ENCODE measurements at places on chromosomes 1 and 21.

- no peak for DNase-seq
These were observed 81.4 kb downstream of the VAV3 start for GRCh38 chr1:107883562-107883961.

- no peak for DNase-seq
These were observed 113.4 kb downstream of the GRIK3 start for GRCh38 chr1:36920801-36921405.

DNA sequence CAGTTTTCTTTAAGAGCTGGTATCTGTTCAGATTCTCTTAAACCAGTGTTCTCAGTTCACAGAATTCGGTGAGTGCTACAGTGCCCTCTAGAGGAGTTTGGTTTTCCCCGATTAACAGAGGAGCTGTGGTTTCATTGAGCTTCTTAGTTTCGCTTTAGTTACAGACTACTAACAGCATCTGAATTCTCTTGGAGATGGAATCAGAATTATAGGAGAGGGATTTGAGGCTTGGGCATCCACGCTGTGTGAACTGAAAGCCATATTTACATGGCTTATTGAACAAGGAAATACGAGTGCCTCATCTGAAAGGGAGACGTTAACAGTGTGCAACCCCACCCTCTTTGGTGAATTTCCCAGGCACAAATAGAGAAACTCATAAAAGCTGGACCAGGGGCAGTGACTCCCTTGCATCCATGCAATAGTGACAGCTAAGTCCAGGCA lies 202.0 kb downstream of the USH2A start:
- peak; percentile 83 for DNase-seq

GRCh38 chr1:220291580-220291979 lies 19.3 kb upstream of the RAB3GAP2 start:
- no peak for DNase-seq

DNA sequence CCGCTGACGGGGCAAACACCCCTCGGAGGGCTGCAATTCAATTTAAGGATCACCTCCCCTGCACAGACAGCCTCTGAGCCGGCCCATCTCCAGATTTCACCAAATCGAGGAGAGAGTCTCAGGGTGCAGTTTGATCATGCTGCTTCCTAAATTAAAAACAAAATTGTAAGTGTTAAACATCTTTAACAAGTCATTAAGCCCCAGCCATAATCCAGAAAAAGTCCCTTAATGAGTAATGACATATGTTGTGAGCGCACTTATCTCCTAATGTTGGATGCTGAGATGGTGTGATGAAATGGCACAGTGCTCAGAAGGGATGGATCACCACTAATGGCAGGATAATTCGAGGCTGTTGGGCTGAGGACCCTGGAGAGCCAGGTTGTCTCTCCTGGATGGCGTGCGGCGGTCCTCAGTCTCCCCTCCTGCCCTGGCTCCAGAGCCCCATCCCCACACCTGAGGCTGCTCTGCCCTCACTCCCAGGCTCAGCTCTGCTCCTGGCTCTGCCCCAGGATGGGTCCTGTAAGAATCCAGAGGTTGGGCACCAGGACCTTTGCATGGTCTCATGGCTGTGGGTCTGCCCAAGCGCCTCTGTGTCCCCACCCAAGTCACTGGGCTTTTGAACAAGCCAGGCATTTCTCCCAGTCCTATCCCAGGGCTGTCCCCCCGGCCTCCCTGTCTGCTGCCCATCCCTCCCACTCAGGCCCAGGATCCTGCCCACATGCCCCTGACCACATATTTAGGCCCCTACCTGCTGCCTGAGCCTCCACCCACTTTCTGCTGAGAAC lies 224.4 kb upstream of the POU3F1 start:
- no peak for DNase-seq

DNA sequence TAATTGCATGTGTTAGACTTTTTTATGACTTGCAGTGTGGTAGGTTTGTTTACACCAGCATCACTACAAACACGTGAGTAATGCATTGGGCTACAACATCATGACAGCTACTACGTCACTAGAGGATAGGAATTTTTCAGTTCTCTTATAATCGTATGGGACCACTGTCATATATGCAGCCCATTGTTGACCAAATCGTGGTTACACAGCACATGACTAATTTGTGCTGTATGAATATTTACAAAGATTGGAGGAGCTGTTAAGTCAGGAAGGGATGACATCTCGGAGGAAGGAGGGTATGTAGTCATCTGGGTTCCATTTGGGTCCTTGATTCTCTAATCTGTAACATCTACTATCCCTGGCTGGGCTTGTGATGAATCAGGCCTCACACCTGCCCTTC lies 270.9 kb downstream of the TNR start:
- peak; percentile 8 for DNase-seq

GRCh38 chr1:16189003-16189402 lies 23.4 kb downstream of the ARHGEF19 start:
- DNase-seq = peak; percentile 79

- no peak for DNase-seq
These were observed 27.8 kb downstream of the IRF2BP2 start for GRCh38 chr1:234582186-234582585.

- no peak for DNase-seq
These were observed 71.5 kb downstream of the CLCA4 start for GRCh38 chr1:86618358-86618757.

DNA sequence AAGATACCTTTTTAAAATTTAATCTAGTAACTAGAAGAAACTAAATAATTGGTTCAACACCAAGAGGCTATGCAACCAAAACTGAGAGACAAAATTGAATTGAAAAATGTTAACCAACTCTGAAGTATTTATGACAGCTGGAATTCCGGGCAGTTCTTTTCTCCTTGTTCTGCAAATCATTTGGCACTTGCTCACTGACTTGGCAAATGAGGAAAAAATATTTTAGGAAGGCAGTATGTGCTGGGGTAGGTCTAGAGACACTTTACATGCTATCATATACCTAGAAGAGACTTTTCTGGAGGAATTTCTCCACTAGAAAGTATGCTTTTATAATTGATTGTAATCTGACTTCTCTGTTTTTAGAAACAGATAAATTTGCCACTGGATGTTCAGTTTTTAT lies 22.1 kb upstream of the SH3D21 start:
- no peak for DNase-seq

GRCh38 chr1:1345860-1346500 lies 3.2 kb downstream of the DVL1 start:
- DNase-seq = no peak

DNA sequence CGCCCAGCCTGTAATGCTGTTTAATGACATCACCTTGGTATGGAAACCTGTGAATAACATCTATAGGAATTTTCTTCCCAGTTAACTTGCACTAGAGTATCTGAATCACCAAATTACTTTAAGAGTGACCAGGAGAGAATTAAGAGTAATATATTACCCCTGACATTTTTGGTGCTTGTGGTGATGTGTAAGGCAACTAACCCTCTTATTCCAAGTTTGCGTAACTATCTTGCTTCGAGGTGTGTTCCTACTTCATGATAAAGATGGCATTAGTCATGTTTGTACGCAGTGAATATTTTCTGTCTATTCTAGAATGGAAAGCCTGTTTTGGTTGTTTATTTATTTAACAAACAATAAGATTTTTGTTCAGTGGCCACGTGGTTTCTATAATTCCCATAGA lies 131.3 kb downstream of the ZP4 start:
- DNase-seq = peak; percentile 86

DNA sequence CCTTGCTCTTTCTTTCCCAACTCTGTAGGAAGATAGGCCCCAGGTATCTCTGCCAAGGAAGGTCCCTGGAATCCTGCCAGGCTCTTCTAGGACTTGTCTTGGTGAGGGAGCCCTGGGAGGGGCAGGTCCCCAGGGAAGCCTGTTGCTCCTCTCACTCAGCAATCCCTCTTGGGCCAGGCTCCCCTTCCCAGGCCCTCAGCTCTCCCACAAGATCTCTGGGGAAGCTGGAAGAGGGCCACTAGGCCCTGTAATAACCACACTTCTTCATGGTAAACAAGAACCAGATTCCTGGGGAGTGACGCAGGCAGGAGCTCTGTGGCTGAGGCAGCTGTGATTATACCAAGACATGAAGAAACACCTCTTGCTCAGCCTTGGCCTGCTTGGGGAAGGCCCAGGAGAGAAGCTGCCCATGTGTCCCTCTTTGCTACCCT lies 9.9 kb upstream of the MAPKAPK2 start:
- peak; percentile 97 for DNase-seq

GRCh38 chr1:12088607-12089006 lies 25.5 kb downstream of the TNFRSF8 start:
- DNase-seq = no peak

- no peak for DNase-seq
These were observed 21.6 kb upstream of the ABCA4 start for GRCh38 chr1:94142583-94142982.

GRCh38 chr1:6459850-6460265 lies 6.1 kb downstream of the TNFRSF25 start:
- DNase-seq = no peak

GRCh38 chr1:14765773-14766172 lies 167.3 kb downstream of the KAZN start:
- no peak for DNase-seq

DNA sequence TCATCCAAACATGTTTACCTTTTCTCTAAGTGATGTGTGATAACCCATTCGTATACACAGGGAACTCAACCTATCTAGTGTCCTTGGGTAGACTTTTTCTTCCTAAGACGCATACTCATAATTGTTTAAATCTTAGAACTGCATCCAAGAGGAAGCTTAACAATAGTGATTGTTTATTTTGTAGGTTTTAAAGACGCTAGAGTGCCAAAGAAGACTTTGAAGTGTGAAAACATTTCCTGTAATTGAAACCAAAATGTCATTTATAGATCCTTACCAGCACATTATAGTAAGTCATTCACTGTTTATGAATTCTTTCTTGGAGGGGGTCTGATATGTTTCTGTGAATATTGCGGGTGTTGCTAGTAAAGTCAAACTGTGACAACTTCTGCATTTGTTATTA lies 25.4 kb downstream of the PLA2G4A start:
- DNase-seq = no peak

DNA sequence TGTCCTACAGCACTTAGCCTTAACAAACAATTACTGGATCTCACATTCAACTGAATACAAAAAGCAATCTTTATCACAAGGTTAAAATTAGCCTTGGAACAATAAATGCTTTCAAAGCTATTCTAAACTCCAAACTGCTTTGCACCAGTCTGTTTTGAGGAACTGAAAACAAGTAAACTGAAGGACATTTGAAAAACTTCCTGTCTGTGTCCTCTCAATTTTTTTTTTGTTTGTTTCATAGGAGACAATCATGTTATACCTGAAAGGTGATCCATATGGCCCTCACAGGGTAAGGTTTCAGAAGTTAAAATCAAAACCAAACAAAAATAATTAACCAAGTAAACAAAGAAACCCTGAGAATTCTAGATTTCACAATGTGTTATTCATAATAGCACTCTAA lies 459.1 kb downstream of the DPYD start:
- no peak for DNase-seq

- peak; percentile 67 for DNase-seq
These were observed 771 bp downstream of the ABCD3 start for GRCh38 chr1:94418664-94419655.

DNA sequence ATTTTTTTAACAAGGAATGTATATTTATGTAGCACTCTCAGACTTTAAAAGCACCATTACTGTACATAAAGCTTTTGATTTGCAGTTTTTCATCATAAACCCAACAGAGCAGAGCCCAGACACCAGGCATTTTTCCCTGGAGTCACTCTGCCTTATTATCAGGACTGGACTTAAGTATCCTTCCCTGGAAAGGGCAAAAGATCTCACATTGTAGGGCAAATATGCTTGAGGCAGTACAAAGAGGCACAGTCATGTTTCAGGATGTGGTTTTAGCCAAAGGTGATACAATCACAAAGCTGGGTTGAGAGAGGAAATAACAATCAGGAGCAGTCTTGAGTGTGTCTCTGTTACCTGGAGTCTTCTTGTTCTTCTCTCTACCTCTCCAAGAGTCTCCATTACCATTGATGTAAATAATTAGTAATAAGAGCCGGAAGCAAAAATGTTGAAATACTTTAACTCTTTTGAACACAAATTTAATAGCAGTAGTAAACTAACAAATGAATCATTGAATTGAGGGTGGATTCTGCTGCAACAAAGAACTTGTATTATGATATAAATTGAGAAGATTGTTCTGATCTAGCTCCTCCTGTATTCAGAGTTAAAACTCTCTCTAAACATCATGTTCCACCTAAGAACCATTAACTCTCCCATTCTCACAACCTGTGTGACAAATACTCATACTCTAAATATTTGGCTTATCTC lies 160.5 kb downstream of the LTN1 start:
- peak; percentile 77 for DNase-seq

- peak; percentile 58 for DNase-seq
These were observed 43.9 kb upstream of the CNN3 start for GRCh38 chr1:94970783-94971182.

- no peak for DNase-seq
These were observed 16.1 kb downstream of the LCA5L start for GRCh38 chr21:39429445-39429844.

DNA sequence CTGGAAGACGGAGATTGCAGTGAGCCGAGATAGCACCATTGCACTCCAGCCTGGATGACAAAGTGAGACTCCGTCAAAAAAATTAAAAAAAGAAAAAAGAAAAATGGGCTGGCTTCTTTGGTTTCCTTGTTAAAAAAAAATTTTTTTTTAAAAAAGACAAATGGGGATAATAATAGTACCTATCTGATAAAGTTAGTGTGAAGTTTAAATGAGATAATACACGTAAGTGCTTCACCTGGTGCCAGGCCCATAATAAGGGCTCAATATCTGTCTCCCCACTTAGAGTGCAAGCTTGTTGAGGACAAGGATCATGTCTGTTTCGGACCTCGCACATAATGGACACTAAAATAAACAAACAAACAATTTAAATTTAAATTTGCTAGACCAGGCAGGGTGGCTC lies 30.0 kb upstream of the HTR1D start:
- no peak for DNase-seq

DNA sequence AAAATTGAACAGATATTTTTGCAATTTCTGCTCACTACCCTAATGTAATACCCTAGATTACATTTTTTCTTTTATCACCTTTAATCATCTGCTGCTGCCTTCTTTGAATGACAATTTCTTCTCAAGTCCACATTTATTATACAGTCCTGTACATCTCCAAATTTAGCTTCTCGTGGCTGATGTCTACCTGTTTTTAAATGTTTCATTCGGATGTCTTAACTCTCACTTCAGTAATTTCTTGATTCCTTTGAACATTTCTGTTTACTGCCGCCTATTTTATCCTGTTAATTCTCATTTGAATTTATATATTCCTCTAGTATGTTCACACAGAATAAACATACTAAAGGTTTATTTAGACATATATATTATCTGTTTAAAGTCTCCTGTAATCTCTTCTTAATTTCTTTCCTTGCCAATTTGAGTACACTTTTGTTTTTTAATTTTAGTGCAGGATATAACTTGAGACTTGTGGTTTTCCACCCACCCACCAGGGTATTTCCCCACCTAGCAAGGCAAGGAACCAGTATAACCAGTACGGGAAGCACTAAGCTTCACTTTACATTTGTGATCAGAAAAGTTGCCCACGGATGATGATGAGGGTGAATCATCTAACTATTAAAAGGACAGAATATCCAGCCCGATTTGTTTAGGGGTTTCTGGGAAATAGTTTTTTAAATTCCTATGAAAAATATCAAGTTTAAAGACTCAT lies 12.7 kb downstream of the INSL5 start:
- DNase-seq = no peak

- no peak for DNase-seq
These were observed 49.6 kb downstream of the ELAPOR1 start for GRCh38 chr1:109163551-109163950.

GRCh38 chr1:188062456-188062855 lies 1233.7 kb downstream of the PLA2G4A start:
- DNase-seq = no peak

All from ELR (cell line).